Placental epithelial cell (primary cell): ENCODE measurements at places on chromosomes 1 and 21. TPM values are rescaled to one million over a fixed set of nuclear protein-coding genes. Genes with fewer than 3 reads are reported as not detected.

CRP gene
- under 0.01 TPM in 1 of 2 replicates, not detected in the other for total RNA-seq

MARK1 gene
- under 0.01 TPM in 2 replicates for total RNA-seq

UQCRHL gene
- 0.65 and 2.7 TPM in 2 replicates for total RNA-seq

FGR gene
- total RNA-seq: under 0.01 TPM in 1 of 2 replicates, not detected in the other

AGT gene
- not detected in 2 replicates for total RNA-seq

SPRR2B gene
- not detected in 2 replicates for total RNA-seq

GSTM1 gene
- not detected in 2 replicates for total RNA-seq

OXCT2 gene
- total RNA-seq: 0.54 and 0.79 TPM in 2 replicates

AKR7A3 gene
- total RNA-seq: 0.11 and 0.79 TPM in 2 replicates

EVA1C gene
- total RNA-seq: 0.43 and 2.7 TPM in 2 replicates

CENPF gene
- 8.6 and 20.4 TPM in 2 replicates for total RNA-seq

GLIS1 gene
- total RNA-seq: 0.11 TPM in 1 of 2 replicates, not detected in the other

JUN gene
- total RNA-seq: 438 and 728 TPM in 2 replicates

SPRR2A gene
- total RNA-seq: not detected in 2 replicates

DRAXIN gene
- total RNA-seq: under 0.01 TPM in 1 of 2 replicates, not detected in the other

ZYG11A gene
- total RNA-seq: 0.76 and 2.0 TPM in 2 replicates

FLG2 gene
- total RNA-seq: under 0.01 TPM in 1 of 2 replicates, not detected in the other

CHRM3 gene
- total RNA-seq: not detected in 2 replicates

PWP2 gene
- 5.9 and 27.0 TPM in 2 replicates for total RNA-seq

FCRL5 gene
- not detected in 2 replicates for total RNA-seq

DNASE2B gene
- not detected in 2 replicates for total RNA-seq

FCRL4 gene
- total RNA-seq: not detected in 2 replicates

FCER1A gene
- not detected in 2 replicates for total RNA-seq

IGSF9 gene
- 7.7 and 9.0 TPM in 2 replicates for total RNA-seq

VCAM1 gene
- total RNA-seq: 0.79 TPM in 1 of 2 replicates, not detected in the other

PCSK9 gene
- total RNA-seq: under 0.01 and 3.5 TPM in 2 replicates

ADGRB2 gene
- 1.8 and 4.3 TPM in 2 replicates for total RNA-seq

CDCA8 gene
- 2.7 and 7.9 TPM in 2 replicates for total RNA-seq

TUFT1 gene
- 40.8 and 125 TPM in 2 replicates for total RNA-seq

OR2L8 gene
- 0.39 TPM in 1 of 2 replicates, not detected in the other for total RNA-seq
